ENCODE measurements at places on chromosomes 11 and 22.

DNA sequence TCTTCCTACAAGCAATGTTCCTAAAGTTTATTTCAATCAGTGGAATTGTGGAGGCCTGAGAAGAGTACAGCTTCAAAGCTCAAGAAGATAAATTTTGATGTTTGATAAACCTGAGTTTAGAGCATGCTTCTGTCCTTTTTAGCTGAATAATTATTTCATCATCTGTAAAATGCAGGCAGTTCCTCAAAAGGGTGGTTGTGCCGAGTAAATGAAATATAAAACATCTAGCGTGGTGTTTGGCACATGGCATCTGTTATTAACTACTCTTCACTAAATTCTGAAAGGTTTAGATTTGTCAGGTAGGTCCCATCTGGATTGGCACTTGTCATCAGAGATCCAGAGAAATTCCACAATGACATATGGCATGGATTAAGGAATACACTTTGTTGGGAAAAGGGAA is 155.1 kb downstream of the DDX10 start:
- no peak for DNase-seq

- no peak for DNase-seq
Measured at GRCh38 chr11:1755692-1756561, 5.5 kb upstream of the IFITM10 start.

DNA sequence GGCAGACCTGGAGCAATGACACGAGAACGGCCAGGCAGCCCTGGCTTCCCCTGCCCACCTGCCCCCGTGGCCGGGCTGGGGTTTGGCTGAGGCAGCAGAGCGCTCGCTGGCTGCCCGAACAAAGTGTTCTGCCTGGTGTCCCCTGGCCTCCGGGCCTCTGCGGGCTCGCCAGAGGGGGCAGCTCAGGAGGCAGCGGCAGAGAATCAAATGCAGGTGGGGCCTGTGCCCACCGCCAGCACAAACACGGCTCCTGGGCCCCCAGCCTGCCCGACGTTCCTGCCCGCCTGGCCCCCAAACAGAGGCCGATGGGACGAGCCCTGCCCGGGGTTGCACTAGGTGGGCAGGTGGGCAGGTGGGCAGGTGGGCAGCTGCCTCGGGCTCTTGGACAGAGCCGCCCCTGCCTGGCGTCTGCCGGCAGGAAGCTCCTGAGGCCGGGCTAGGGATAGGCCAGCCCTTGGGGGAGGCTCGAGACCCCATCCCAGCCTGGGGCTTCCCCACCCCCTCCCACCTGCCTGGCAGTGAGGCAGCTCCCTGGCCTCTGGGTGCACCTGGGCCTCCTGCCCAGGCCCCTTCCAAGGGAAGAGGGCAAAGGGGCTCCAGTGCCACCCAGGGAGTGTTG is 46.8 kb downstream of the CDKN1C start:
- no peak for DNase-seq

DNA sequence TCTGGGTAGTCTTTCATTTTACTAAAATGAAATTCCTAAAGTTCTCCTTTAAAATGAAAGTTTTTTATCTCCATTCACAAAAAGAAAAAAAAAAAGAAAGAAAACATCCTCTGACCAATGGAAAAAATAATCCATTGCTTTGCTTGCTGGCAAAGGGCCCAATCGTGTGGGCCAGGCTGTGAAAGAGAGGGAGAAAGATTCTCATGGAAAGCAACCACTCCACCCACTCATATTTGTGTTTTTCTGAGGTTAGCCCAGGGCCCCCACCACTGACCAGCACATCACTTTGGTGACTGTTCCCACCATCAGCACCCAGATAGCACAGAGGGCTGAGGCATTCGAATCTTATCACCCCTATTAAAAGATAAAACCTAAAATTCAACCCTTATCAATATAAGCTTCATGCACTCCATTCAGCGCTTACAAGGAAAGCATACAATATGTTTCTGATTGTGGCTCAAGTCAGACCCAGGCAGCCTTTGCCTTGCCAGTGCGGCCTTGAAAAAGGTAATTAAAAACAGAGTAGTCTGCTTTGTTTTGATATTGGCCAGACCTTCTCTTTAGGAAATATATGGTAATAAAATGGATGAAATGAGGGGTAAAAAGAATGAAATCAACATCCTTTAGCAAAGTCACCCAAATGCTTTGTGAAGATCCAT is 192.8 kb downstream of the ETS1 start:
- DNase-seq = peak; percentile 41

DNA sequence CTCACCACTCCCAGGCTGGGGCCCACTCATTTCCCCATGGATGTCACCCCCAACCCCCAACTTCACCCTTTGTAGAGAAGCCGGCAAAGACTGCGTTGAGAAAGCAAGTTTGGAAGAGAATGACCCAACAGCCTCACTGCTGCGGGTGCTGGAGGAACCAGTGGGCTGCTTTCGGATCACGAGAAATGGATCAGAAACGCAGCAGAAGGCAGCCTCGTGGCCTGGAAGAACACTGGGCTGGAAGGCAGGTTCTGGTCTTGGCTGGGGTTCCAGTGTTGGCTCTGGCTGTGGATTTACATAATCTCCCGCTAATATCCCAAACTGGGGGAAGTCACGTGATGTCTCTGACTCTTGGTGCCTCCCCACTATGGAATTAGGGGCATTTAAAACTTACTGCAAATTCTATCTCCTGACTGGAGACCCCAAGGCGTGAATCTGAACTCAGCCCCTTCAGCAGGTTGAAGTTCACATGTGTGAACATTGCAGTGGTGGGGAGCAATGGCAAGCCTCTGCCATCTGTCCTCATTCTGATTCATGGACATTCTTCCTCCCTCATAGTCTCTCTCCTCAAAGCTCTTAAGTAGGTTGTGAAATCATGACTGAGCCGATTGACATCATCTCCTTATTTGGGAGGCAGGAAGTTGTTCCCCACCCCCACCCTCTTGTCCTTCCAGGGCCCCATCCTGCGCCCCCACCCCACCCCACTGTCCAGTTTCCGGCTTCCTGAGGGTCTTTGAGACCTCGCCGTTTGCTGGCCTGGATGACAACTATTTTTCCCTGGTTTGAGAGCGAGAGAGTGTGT is 37.0 kb upstream of the TIMP3 start:
- DNase-seq = peak; percentile 83

DNA sequence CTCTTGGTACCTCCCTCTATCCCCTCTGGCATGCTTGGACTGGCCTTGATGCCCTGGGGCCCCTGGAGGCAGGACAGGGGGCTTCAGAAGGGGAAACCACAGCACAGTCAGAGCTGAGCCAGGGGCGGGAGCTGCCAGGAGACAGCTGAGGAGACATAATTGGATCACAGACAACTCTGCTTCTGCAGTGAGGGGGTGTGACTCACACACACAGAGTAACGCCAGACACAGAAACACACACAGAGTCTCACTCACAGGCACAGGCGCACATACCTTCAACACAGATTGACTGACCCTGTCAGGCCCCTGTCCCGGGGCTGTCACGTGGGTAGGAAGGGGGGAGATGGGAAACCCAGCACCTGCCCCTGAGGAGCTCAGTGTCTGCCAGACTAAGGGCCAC is 20.6 kb downstream of the STARD10 start:
- DNase-seq = peak; percentile 85

DNA sequence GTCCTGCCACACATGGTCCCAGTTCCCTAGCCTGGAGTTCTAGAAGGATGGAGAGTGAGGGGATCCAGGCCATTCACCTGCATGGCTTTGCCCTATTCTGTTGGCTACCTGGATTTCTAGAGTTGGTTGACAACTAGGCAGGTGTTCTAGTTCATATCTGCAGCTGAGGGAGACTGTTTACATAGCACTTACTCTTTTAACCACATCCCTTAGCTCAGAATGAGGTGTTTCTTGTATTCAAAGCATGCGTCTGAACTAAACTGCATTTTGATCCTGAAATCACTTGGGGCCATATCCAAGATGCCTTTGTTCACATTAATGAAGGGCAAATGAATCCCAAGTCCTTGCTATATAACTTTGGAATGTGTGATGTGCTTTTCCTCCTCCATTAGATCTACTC is 60.9 kb downstream of the SYT13 start:
- no peak for DNase-seq

GRCh38 chr11:118910309-118911112 is 15.2 kb downstream of the BCL9L start:
- DNase-seq = peak; percentile 95

- DNase-seq = no peak
Measured at GRCh38 chr22:44730022-44730393, 22.4 kb upstream of the ARHGAP8 start.

- peak; percentile 90 for DNase-seq
Measured at GRCh38 chr11:126317756-126318573, 14.1 kb downstream of the DCPS start.

- no peak for DNase-seq
Measured at GRCh38 chr11:18491924-18492323, 34.8 kb downstream of the TSG101 start.

DNA sequence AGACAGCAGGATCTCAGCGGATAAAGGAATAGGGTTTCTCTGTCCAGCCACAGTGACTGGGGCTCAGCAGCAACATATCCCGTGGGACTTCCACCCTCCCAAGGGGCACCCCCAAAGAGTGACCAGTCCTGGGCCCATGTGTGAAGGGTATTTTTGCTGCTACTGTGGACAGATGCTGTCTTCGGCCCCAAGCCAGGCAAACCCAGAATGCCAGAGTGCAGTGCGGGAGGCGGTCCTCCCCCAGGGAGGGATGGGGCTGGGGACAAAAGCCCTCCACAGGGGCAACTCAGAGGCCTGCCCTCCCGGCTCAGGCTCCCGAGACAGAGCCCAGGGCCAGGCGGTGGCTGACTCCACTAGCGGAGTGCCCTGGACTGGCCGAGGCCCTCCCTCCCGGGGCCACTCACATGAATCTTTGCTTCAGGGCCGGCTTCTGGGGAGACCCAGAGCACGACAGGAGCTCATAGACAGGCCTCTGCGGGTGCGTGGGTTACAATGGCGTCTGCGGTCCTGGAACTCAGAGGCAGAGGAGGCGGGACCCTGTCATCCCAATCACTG is 34.7 kb upstream of the WNT7B start:
- no peak for DNase-seq

DNA sequence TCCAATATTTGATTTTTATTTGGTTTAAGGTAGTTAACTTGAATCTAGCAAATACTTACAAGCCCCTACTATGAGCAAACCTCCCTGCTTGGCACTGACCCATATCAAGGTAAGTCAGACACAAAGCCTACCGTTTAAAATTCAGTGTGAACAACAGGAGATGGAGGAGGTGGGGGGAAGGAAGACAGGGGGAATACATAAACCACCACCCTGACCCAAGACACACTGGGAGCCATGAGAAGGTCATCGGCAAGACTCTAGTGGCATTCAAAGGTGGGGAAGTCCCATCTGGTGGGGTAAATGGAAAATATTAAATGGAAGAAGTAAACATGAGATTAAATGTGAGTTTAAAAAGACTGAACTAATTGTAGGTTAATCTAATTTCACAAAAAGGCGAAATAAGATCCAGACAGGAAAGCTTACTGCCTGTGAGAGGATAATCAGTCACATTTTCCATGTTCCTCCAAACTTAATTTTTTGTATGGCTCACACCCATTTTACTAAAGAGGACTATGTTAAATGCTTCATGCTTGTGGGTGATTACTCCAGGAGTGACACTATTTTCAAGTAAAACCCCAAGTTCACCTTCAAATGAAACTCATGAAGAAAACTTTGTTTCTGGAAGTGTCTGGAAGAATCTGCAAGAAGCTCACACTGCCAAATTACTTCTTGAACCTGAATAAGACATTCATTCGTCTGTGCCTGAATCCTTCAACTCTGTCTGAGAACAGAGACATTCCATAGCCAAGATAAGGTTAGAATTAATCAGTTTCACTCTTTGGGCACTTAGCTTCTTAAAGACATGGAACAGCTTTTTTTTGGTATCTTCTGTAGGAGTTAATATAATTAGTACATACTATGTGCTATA is 51.7 kb downstream of the PITPNB start:
- DNase-seq = peak; percentile 73

- DNase-seq = peak; percentile 88
Measured at GRCh38 chr22:49962012-49962750, 1.6 kb downstream of the PIM3 start.

- no peak for DNase-seq
Measured at GRCh38 chr11:120824242-120824641, 199.7 kb upstream of the TBCEL start.

GRCh38 chr11:21634956-21635355 is 557.9 kb upstream of the ANO5 start:
- no peak for DNase-seq

- DNase-seq = peak; percentile 35
Measured at GRCh38 chr11:64152841-64153691, 12.8 kb downstream of the MACROD1 start.

DNA sequence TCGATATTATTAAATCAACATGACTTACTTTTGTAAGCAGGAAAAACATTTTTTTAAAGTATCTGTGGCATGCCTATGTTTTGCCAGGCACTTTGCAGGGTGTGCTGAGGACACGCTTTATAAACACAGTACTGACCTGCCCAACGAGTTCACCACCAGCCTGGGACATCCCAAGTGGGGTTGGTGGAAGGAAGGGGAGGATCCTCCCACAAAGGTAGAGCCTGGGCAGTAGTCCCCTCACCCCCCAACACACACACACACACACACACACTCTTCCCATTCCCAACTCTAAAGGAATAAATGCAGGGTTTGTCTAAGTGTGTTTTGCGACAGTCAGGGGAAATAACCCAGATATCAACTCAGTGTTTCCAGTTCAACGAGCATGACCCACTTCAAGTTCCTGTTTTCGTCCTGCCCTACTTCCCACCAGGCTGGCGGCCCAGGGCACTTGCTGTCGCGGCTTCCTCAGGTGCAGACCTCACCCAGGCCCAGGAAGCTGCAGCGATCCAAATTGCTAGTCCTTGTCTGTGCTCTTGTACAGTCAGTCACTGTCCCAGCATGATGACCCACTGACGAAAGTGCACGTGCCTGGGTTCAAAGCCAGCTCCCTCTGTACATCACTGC is 3.1 kb downstream of the CERK start:
- peak; percentile 22 for DNase-seq

GRCh38 chr11:27282806-27283205 is 80.2 kb downstream of the CCDC34 start:
- DNase-seq = peak; percentile 6

GRCh38 chr22:37634417-37634924 is 5.0 kb upstream of the SH3BP1 start:
- DNase-seq = peak; percentile 11

- no peak for DNase-seq
Measured at GRCh38 chr11:102196351-102196750, 86.1 kb downstream of the YAP1 start.

DNA sequence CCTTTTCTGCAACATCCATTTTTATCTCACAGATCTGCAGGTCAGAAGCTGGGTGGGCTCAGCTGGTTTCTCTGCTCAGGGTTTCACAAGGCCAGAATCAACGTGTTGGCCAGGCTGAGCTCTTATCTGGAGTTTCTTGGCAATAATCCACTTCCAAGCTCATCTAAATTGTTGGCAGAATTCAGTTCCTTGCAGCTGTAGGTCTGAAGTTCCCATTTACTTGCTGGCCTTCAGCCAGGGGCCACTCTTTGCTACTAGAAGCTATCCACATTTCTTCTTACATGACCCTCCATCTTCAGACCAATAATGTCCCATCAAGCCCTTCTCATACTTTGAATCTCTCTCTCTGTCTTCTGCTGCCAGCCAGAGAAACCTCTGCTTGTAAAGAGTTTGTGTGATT is 103.5 kb downstream of the WNT11 start:
- DNase-seq = peak; percentile 64

- no peak for DNase-seq
Measured at GRCh38 chr11:66340596-66341501, 4.1 kb downstream of the BRMS1 start.

- DNase-seq = no peak
Measured at GRCh38 chr11:70805971-70806370, 407.6 kb downstream of the CTTN start.
